ENCODE measurements at places on chromosomes 12 and 14. TPM values are rescaled to one million over a fixed set of nuclear protein-coding genes. Genes with fewer than 3 reads are reported as not detected.

LGR5 gene
- 43.4 TPM for total RNA-seq

AKAP3 gene
- 0.69 TPM for total RNA-seq

CEBPE gene
- total RNA-seq: not detected

RASSF9 gene
- total RNA-seq: 1.0 TPM

CLEC4D gene
- total RNA-seq: not detected

RIPK3 gene
- total RNA-seq: not detected

BICDL1 gene
- total RNA-seq: 18.6 TPM

LRFN5 gene
- total RNA-seq: 1.7 TPM

CLMN gene
- 9.5 TPM for total RNA-seq

NPAS3 gene
- 1.6 TPM for total RNA-seq

CCDC88C gene
- 59.4 TPM for total RNA-seq

PLA2G1B gene
- not detected for total RNA-seq

ANKRD33 gene
- 0.46 TPM for total RNA-seq

FMNL3 gene
- total RNA-seq: 23.5 TPM

GSG1 gene
- 0.43 TPM for total RNA-seq

Measured in endodermal cell (in vitro differentiated cells).